ENCODE measurements at places on chromosomes 11 and 22. TPM values are rescaled to one million over a fixed set of nuclear protein-coding genes. Genes with fewer than 3 reads are reported as not detected.

- no peak overlapping the region for H3K27ac ChIP-seq
- H3K27me3 ChIP-seq, result no peaks in the 10 kb centered on the region
- no peaks in the 10 kb centered on the region for H3K4me1 ChIP-seq
- no peak for DNase-seq
- no peak overlapping the region for H3K4me3 ChIP-seq
Measured at GRCh38 chr11:70761094-70761907, 363.0 kb downstream of the CTTN start.

- DNase-seq, result no peak
- no peaks in the 10 kb centered on the region for H3K36me3 ChIP-seq
- H3K4me1 ChIP-seq, result no peaks in the 10 kb centered on the region
- H3K4me3 ChIP-seq, result no peak overlapping the region
Measured at GRCh38 chr11:117562136-117562535, 234.5 kb downstream of the CEP164 start.

GRCh38 chr11:43992834-43993637 lies 50.6 kb downstream of the C11orf96 start:
- H3K4me3 ChIP-seq, result no peak overlapping the region
- H3K27me3 ChIP-seq, result no peaks in the 10 kb centered on the region
- no peaks in the 10 kb centered on the region for H3K36me3 ChIP-seq
- H3K27ac ChIP-seq, result no peak overlapping the region
- no peak for DNase-seq

DNA sequence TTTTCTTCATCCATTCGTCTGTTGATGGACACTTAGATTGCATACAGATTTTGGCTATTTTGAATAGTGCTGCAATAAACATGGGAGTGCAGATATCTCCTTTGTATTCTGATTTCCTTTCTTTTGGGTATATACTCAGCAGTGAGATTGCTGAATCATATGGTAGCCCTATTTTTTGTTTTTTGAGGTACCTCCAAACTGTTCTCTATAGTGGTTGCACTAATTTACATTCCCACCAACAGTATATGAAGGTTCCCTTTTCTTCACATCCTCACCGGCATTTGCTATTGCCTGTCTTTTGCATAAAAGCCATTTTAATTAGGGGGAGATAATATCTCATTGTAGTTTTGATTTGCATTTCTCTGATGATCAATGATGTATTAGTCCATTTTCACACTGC lies 96.1 kb downstream of the PRR5L start:
- peaks cover 43% of the 10 kb centered on the region for H3K4me1 ChIP-seq
- peaks cover 6% of the 10 kb centered on the region for H3K36me3 ChIP-seq

DNA sequence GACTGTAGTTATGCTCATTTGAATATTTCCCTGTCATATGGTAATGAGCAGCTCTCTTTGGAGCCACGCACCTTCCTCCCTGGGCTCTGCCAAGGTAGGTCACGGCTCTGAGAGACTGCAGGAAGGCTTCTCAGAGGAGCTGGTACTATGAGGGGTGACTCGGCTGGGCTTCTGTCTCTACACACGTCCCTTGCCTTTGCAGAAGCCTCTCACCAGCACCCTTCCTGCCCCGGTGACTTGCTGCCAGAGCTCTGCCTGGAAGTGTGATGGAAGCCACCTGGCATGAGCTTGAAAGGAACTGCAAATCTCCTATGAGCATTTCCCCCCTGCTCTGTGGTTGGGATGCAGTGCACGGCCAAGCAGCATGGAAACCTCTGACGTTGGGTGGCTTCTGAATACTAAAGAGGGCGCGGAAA lies 74.2 kb downstream of the KIRREL3 start:
- no peaks in the 10 kb centered on the region for H3K36me3 ChIP-seq
- no peaks in the 10 kb centered on the region for H3K4me1 ChIP-seq
- no peak overlapping the region for H3K4me3 ChIP-seq
- H3K27ac ChIP-seq, result no peak overlapping the region
- no peak for DNase-seq

DNA sequence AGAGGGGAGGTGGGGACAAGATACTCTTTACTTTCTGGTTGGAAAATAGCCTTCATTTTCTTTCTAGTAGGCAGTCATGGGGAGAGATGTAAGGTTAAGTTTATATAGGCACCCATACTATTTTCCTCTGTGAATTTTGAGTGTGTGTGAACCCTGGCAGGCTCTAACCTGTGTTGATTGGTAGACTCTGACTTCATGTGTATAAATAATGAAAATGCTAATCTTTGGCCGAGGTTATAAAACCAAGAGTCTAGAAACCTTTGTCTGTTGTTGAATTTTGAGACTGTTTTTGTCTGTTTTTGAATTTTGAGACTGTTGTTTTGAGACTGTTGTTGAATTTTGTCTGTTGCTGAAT lies 14.0 kb downstream of the TRIM44 start:
- no peaks in the 10 kb centered on the region for H3K27me3 ChIP-seq
- no peak overlapping the region for H3K27ac ChIP-seq
- H3K4me3 ChIP-seq, result no peak overlapping the region
- H3K4me1 ChIP-seq, result peaks cover 30% of the 10 kb centered on the region
- H3K36me3 ChIP-seq, result no peaks in the 10 kb centered on the region

DNA sequence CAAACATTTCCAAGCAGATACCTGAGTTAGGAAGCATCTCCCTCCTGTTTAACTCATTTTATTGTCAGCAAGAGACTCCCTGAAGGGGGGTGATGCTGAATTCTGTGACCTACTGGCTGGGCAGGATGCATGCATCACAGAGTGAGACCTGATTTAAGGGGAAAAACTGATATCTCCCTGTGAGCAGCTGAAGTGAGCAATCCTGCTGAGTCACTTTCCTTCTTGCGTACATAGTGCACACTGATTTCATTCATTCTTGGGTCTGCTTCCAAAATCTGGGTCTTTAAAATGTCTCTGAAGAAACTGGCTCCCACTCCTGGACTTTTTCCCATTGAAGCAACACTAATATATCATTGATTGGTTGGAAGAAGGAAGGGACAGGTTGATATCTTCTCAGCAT lies 23.3 kb downstream of the P4HA3 start:
- H3K36me3 ChIP-seq, result no peaks in the 10 kb centered on the region
- H3K4me3 ChIP-seq, result no peak overlapping the region
- no peak overlapping the region for H3K27ac ChIP-seq
- peaks cover 1% of the 10 kb centered on the region for H3K4me1 ChIP-seq
- DNase-seq, result no peak

DNA sequence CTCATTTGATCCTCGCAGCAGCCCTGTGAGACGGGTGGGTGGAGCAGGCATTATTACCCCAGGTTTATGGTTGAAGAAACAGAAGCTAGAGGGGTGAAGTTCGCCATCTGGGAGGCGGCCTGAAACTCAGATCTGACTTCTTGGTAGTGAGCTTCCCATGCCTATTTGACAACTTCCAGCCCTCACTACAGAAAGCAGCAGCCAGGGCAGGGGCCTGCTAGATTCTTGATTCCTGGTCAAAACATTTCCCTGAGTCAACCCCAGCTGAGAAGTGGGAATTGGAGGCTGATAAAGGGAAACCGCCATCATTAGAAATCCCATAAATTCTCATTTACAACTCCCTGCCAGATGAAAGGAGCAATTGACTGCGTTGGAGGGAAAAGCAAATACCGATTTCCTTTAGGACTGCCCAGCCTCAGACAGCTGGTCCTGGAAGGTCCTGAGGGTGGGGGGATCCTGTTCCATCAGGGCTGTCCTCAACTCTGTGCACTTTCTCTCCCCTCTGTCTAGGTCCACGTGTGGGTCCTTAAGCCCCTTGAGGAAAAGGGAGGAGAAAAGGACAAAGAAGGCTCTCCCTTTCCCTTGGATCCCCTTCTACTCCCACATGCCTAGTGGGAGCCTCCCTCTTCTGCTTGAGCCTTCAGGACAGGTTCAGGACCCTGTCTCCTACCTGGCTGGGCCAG lies 10.2 kb upstream of the NECTIN1 start:
- no peaks in the 10 kb centered on the region for H3K36me3 ChIP-seq
- peaks cover 14% of the 10 kb centered on the region for H3K27me3 ChIP-seq
- no peak overlapping the region for H3K4me3 ChIP-seq
- H3K4me1 ChIP-seq, result peaks cover 7% of the 10 kb centered on the region
- no peak overlapping the region for H3K27ac ChIP-seq
- DNase-seq, result no peak

- H3K4me1 ChIP-seq, result no peaks in the 10 kb centered on the region
- H3K36me3 ChIP-seq, result no peaks in the 10 kb centered on the region
- H3K4me3 ChIP-seq, result no peak overlapping the region
- H3K27me3 ChIP-seq, result no peaks in the 10 kb centered on the region
- DNase-seq, result no peak
Measured at GRCh38 chr11:2652333-2653197, 47.2 kb downstream of the KCNQ1OT1 start.

The VPREB1 gene
- not detected for total RNA-seq

Data from CD4-positive, alpha-beta memory T cell (primary cell).